ENCODE measurements at places on chromosomes 4 and X. TPM values are rescaled to one million over a fixed set of nuclear protein-coding genes. Genes with fewer than 3 reads are reported as not detected.

SSX2B gene
- total RNA-seq: not detected

GPC4 gene
- total RNA-seq: 26.2 TPM

GLRA2 gene
- not detected for total RNA-seq

CT47C1 gene
- total RNA-seq: not detected

PPP1R2C gene
- not detected for total RNA-seq

TXK gene
- total RNA-seq: 2.8 TPM

PNMA6F gene
- not detected for total RNA-seq

- H3K4me1 ChIP-seq: no peaks in the 10 kb centered on the region
- no peak overlapping the region for H3K27ac ChIP-seq
- H3K36me3 ChIP-seq: peaks cover 11% of the 10 kb centered on the region
- no peak for DNase-seq
Measured at GRCh38 chr4:24917076-24917856, 4.4 kb upstream of the CCDC149 start.

GRCh38 chr4:40055511-40055862, 1.2 kb upstream of the N4BP2 start:
- peak overlapping the region; percentile 82 for H3K27ac ChIP-seq
- no peak for DNase-seq
- no peaks in the 10 kb centered on the region for H3K4me1 ChIP-seq
- H3K27me3 ChIP-seq: no peaks in the 10 kb centered on the region
- H3K4me3 ChIP-seq: peak overlapping the region; percentile 85

- H3K4me1 ChIP-seq: no peaks in the 10 kb centered on the region
- no peak overlapping the region for H3K27ac ChIP-seq
- no peaks in the 10 kb centered on the region for H3K27me3 ChIP-seq
- H3K4me3 ChIP-seq: no peak overlapping the region
- DNase-seq: no peak
Measured at GRCh38 chr4:183068502-183068901, 30.6 kb upstream of the WWC2 start.

GRCh38 chr4:41423117-41423516, 114.8 kb upstream of the LIMCH1 start:
- H3K36me3 ChIP-seq: no peaks in the 10 kb centered on the region
- no peaks in the 10 kb centered on the region for H3K27me3 ChIP-seq
- no peak for DNase-seq

DNA sequence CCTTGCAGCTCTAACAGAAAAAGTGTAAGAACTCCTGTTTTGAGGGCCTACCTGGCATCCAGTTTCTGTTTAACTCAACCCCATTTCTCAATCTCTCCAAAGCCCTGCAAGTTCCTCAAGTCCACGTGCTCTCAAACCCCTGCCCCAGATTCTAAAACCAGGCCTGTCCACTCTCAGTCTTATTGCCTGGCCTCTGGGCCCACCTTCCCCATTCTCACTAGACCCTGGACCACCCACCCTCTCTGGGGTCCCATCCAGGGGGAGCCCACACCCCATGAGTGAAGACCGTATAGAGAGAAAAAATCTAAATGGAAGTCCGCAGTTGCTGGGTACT, 58.3 kb downstream of the TLR10 start:
- DNase-seq: no peak
- H3K4me1 ChIP-seq: peaks cover 25% of the 10 kb centered on the region
- H3K4me3 ChIP-seq: no peak overlapping the region
- peaks cover 5% of the 10 kb centered on the region for H3K36me3 ChIP-seq
- H3K27me3 ChIP-seq: no peaks in the 10 kb centered on the region
- no peak overlapping the region for H3K27ac ChIP-seq

GRCh38 chrX:11540532-11541377, 125.0 kb downstream of the ARHGAP6 start:
- H3K27me3 ChIP-seq: peaks cover 17% of the 10 kb centered on the region
- H3K4me1 ChIP-seq: no peaks in the 10 kb centered on the region
- DNase-seq: no peak
- H3K4me3 ChIP-seq: no peak overlapping the region

GRCh38 chr4:185524888-185525863, 10.1 kb downstream of the PDLIM3 start:
- H3K27ac ChIP-seq: no peak overlapping the region
- H3K27me3 ChIP-seq: no peaks in the 10 kb centered on the region
- no peak for DNase-seq
- H3K4me3 ChIP-seq: no peak overlapping the region
- no peaks in the 10 kb centered on the region for H3K36me3 ChIP-seq

DNA sequence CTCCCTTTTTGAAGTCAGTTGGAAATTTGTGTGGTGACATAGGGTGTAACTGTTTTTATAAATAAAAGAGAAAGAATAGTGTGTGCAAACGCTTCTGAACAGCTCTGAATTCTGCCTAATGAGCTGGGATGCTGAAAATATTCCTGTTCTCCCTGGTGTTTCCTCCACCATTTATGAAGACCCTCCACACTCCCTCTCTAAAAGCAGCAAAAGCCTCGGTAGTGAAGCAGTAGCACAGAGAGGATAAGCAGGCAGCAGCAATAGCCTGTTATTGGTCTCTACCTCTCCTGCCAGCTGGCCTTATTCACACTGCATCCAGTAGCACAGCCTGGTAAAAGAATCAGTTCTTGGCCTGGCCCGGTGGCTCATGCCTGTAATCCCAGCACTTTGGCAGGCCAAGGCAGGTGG, 406.1 kb downstream of the IQCM start:
- no peaks in the 10 kb centered on the region for H3K36me3 ChIP-seq
- H3K4me3 ChIP-seq: no peak overlapping the region
- DNase-seq: no peak
- H3K27me3 ChIP-seq: no peaks in the 10 kb centered on the region
- H3K4me1 ChIP-seq: peaks cover 7% of the 10 kb centered on the region
- peak overlapping the region; percentile 23 for H3K27ac ChIP-seq

- DNase-seq: no peak
- no peak overlapping the region for H3K27ac ChIP-seq
- no peaks in the 10 kb centered on the region for H3K4me1 ChIP-seq
- H3K27me3 ChIP-seq: no peaks in the 10 kb centered on the region
Measured at GRCh38 chr4:11183356-11183740, 245.3 kb downstream of the HS3ST1 start.

DNA sequence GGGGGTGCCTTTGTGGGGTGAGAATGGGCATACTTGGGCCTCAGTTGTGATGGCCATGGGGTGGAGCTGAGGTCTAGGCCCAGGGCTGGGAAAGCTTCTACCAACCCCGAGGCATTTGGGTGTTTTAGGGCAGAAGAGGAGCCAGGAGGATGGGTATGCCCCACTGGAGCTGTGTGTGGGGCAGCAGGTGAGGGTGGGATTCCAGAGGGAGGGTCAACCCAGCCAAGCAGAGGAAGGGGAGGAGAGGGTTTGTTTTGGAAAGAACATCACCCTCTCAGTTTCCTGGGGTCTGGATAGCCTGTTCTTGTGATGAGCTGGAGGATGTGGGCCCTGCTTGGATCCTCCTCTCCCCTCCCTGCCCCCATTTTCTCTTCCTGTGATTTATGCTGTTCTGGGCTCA, 620 bp downstream of the IL9R start:
- H3K4me3 ChIP-seq: no peak overlapping the region
- no peaks in the 10 kb centered on the region for H3K27me3 ChIP-seq
- H3K36me3 ChIP-seq: no peaks in the 10 kb centered on the region
- H3K27ac ChIP-seq: no peak overlapping the region

DNA sequence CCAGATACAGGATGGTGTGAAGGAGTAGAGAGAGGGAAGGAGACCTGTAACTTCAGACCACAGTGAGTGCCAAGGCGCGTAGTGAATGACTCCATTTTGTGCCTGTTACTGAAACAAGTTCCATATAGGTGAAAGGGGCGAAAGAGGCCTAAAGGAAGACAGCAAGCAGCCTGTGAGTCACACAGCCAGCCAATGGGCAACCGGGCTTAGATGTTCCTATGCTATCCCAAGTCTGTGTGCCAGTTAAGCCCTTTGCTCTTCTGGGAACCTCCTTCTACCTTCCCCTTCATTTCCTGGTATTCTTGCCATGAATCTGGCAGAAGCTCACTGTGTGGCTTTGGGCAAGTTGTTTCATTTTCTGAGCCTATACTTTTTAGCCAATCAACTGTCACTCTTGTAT, 161.8 kb upstream of the LDB2 start:
- DNase-seq: no peak
- no peaks in the 10 kb centered on the region for H3K27me3 ChIP-seq
- H3K4me3 ChIP-seq: no peak overlapping the region
- no peaks in the 10 kb centered on the region for H3K36me3 ChIP-seq
- H3K4me1 ChIP-seq: no peaks in the 10 kb centered on the region
- no peak overlapping the region for H3K27ac ChIP-seq

GRCh38 chr4:87916626-87917025, 58.9 kb upstream of the SPP1 start:
- H3K4me1 ChIP-seq: peaks cover 20% of the 10 kb centered on the region
- no peak overlapping the region for H3K27ac ChIP-seq
- no peaks in the 10 kb centered on the region for H3K36me3 ChIP-seq
- no peak for DNase-seq
- no peak overlapping the region for H3K4me3 ChIP-seq
- H3K27me3 ChIP-seq: no peaks in the 10 kb centered on the region

DNA sequence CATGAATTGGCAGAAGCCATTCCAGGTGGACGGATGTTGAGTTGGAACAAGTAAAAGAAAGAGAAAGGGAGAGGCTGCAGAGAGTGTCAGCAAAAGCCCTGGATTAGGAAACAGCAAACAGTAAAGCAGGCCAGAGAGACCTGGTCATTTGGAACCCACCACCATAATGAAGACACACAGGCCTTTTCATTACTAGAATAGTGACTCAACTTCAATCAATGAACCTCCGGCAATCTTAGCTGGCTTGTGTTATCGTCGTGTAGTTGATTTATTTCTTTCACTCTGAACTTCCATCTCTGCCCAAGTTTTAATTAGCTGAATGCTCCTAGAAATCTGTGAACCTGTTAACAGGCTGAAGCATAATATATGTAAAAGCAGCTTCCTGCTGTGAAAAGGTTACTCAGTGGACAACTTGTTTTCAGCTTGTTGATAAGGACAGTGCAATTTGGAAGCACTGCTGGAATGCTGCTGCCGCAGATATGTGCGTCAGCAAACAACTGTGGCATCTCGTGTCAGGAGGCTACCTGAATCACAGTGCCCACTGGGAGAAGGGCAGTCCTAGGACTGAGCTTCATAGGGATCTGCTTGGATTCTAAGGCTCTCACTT, 68.8 kb downstream of the SPANXN4 start:
- no peaks in the 10 kb centered on the region for H3K27me3 ChIP-seq
- DNase-seq: no peak
- H3K27ac ChIP-seq: no peak overlapping the region
- no peaks in the 10 kb centered on the region for H3K4me1 ChIP-seq
- no peak overlapping the region for H3K4me3 ChIP-seq

DNA sequence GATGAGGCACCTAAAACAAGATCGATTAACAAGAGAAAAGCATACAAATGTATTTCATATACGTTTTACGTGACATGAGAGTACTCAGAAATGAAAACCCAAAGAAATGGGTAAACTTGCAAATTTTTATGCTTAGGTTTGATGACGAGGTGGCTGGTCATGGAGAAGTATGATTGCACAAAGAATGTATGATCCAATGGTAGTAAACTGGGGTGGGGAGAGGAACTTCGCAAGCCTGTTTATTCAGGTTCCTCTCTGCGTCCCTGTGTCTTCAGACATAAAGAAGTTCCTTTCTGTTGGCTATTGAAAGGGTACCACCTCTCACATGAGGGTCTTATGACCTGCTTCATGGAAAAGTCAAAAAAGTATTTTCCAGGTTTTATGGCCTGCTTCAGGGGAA, 309.2 kb downstream of the BCOR start:
- H3K27me3 ChIP-seq: no peaks in the 10 kb centered on the region
- H3K4me3 ChIP-seq: no peak overlapping the region
- H3K4me1 ChIP-seq: no peaks in the 10 kb centered on the region
- no peak overlapping the region for H3K27ac ChIP-seq

- no peak for DNase-seq
- H3K4me1 ChIP-seq: no peaks in the 10 kb centered on the region
- no peak overlapping the region for H3K27ac ChIP-seq
- no peaks in the 10 kb centered on the region for H3K27me3 ChIP-seq
Measured at GRCh38 chrX:74800062-74800461, 125.2 kb downstream of the NEXMIF start.

DNA sequence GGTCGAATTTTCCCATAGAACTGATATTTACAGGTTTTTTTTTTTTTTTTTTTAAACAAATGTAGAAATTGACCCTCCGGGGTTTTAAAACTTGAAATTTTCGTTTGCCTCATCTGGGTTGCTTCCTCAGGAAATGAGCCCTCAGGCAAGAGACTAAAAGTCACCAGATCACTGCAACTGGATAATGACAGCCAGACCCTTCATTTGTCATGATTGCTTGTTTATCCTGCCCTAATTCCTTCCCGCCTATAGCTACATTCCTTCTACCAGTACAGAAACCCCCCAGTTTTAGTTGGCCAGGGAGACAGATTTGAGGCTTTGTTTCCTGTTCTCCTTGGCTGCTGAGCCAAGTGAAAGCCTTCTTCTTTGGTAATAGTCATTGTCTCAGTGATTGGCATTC, 44.0 kb upstream of the IGFBP7 start:
- no peak overlapping the region for H3K4me3 ChIP-seq
- H3K4me1 ChIP-seq: peaks cover 7% of the 10 kb centered on the region
- no peaks in the 10 kb centered on the region for H3K36me3 ChIP-seq
- no peak overlapping the region for H3K27ac ChIP-seq

DNA sequence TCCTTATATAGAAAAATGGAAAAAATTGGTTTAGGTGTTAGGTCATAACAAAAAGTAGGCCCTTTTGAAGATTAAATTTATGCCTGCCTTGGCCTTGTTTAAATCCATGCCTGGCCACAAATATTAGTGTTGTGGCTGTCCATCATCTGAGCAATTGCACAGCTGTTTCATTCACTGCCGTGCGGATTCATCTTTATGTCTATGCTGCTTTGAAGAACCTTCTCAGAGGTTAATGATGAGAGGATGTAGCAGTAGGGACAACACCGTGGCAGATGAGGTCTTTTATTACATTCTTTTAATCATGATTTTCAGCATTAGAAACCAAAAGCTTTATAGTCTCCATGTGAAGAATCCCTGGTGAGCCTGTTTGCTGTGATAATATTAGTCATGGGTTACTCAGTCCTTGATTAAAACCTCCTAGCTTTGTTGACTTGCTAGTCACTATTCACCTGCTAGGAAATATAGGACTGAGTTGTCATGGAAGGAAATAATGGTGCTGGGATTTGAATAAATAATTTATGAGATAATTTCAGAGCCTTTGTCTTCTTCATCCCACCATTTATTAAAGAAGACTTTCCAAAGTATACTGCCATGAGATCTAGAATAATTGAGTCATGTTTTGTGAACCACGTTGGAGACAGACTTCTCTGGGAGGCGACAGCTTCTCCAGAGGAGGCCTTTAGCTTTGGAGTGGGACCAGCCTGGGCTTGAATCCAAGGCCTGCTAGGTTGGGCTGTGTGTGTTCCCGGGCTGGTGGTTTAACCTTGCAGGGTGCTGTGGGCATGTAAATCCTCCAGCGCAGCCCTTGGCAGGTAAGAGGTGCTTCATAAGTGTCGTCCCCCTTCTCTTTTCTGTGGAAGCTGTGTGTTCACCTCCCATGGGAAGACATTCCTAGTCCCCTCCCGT, 53.5 kb downstream of the PTTG2 start:
- no peaks in the 10 kb centered on the region for H3K27me3 ChIP-seq
- H3K4me3 ChIP-seq: no peak overlapping the region
- no peak overlapping the region for H3K27ac ChIP-seq
- no peak for DNase-seq
- no peaks in the 10 kb centered on the region for H3K36me3 ChIP-seq

Data from Calu3 (cell line).